MCF 10A (cell line): ENCODE measurements at places on chromosomes 2 and 18. TPM values are rescaled to one million over a fixed set of nuclear protein-coding genes. Genes with fewer than 3 reads are reported as not detected.

Gene ALPI
- not detected in 2 replicates for total RNA-seq

Gene VWA3B
- total RNA-seq, result not detected in 2 replicates

Gene GAL3ST2
- total RNA-seq, result 0.37 TPM in 1 of 2 replicates, not detected in the other

Gene C2orf74
- 24.8 and 29.7 TPM in 2 replicates for total RNA-seq

Gene ABCB11
- total RNA-seq, result 0.05 TPM in 1 of 2 replicates, not detected in the other

Gene TBR1
- 0.12 and 0.26 TPM in 2 replicates for total RNA-seq

Gene CETN1
- total RNA-seq, result not detected in 2 replicates

Gene PROKR1
- total RNA-seq, result not detected in 2 replicates

Gene LBX2
- not detected in 2 replicates for total RNA-seq

Gene HOXD11
- total RNA-seq, result not detected in 2 replicates

Gene LONRF2
- not detected in 2 replicates for total RNA-seq
